ENCODE measurements at places on chromosomes 2 and 18.

GRCh38 chr2:176099159-176099727 is 352 bp upstream of the HOXD12 start:
- no peak for DNase-seq

GRCh38 chr18:74163019-74163660 is 14.8 kb downstream of the TIMM21 start:
- no peak for DNase-seq

DNA sequence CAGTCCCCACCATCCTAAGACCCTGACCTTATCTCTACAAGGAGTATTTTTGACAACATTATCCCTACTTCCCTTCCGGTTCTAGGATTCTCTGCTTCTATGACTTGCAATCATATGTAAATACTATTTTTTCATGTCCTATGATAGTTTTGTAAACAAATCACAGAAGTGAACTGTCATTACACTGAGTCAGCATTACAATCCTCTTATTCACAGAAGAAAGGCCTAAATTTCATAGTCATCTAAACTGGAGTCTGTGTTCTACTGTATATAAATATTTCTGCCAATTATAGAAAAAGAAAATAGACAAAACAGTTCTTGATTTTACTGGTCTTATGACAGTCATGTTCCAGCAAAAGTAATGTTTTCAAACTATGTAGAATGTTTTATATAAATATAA is 265.1 kb downstream of the NCKAP5 start:
- DNase-seq: no peak

GRCh38 chr2:7510353-7510752 is 593.1 kb downstream of the RNF144A start:
- no peak for DNase-seq

- DNase-seq: no peak
Measured at GRCh38 chr2:40339026-40339425, 112.9 kb downstream of the SLC8A1 start.

GRCh38 chr18:73023975-73024374 is 156.2 kb upstream of the NETO1 start:
- DNase-seq: no peak

DNA sequence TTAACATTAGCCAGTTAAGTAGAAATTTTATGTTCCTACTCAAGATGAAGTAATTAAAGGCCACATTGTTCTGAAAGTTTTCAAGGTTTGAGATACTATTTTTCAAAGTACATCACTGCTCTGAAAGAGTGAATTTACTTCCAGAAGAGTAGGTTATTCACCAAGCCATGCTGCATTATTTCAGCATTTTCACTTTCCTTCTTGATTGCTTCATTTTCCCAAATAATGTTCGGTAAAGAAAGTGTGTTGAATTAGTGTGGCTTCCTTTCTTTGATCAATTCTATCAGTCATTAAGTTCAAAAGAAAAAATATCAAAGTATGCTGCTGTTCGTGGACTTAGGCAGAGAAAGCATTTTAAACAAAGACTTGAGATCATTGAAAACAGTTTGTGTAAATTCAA is 310.3 kb downstream of the XIRP2 start:
- no peak for DNase-seq

GRCh38 chr2:174623106-174623637 is 25.6 kb upstream of the WIPF1 start:
- DNase-seq: no peak

- DNase-seq: no peak
Measured at GRCh38 chr18:44135741-44136140, 544.9 kb upstream of the SETBP1 start.

GRCh38 chr2:70574618-70575017 is 21.0 kb upstream of the TGFA start:
- no peak for DNase-seq

- DNase-seq: no peak
Measured at GRCh38 chr2:127575941-127576432, 40.5 kb downstream of the MYO7B start.

GRCh38 chr18:68822926-68823325 is 25.0 kb downstream of the CCDC102B start:
- no peak for DNase-seq

DNA sequence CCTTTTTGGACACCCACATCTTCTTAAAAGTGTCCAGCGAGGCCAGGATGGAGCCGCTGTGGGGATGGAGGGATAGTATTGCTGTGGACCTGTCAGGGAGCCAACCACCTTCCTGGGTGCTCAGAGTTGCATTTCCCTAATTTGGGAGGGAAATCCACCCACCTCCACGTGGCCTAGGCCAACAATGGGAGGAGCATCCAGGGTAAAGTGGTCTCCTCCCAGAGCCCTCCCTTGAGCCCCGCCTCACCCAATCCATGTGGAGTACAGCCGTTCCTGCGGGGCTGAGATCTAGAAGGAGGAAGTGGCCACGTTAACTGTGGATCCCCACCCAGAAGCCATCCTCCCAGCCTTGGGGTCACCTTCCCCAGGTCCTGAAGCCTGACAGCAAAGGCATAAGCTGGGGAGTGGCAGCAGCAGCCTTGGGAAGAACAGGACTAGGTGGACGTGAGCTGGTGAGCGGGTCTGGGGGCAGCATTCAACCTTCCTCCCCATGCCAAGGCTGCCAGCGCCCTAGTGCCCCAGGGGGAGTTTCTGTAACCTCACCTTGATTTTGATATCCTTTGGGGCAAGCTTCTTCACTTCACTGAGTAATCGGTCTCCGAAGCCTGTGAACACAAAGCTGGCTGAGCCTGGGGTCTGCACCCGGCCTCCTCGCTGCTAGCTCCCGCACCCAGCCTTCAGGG is 6.8 kb downstream of the ACTR1B start:
- no peak for DNase-seq

GRCh38 chr2:1907291-1907690 is 163.0 kb upstream of the PXDN start:
- no peak for DNase-seq

DNA sequence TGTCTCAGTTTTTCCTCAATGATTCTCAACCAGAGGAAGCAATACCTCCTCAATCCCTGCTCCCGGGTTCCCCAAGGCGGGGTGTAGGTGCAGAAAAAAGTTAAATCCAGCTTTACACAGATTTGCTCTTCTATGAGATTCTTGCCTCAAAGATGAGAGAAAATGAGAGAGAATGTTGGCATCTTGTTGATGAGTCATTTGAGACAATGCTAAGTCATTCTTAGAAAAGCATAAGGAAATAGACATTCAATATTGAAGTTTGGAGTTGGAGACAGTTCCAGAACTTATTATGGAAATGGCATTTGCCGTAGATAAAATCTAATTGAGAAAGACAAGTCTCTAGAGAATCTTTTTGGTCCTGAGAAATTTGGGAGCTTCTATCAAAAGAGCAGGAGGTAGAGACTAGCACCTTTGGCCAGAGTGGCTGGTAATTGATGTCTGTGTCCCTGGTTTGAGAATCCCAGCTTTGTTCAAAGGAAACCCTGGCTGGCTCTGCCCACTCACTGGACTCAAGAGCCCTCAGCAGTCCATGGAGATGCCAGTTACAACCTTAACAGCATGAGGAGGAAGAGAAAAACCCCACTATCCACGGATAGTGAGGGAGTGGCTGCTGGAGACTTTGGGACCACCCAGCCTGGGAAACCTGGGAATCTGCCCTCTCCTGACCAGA is 181.2 kb downstream of the FAM124B start:
- DNase-seq: no peak

- no peak for DNase-seq
Measured at GRCh38 chr2:153388246-153388645, 90.3 kb downstream of the RPRM start.

DNA sequence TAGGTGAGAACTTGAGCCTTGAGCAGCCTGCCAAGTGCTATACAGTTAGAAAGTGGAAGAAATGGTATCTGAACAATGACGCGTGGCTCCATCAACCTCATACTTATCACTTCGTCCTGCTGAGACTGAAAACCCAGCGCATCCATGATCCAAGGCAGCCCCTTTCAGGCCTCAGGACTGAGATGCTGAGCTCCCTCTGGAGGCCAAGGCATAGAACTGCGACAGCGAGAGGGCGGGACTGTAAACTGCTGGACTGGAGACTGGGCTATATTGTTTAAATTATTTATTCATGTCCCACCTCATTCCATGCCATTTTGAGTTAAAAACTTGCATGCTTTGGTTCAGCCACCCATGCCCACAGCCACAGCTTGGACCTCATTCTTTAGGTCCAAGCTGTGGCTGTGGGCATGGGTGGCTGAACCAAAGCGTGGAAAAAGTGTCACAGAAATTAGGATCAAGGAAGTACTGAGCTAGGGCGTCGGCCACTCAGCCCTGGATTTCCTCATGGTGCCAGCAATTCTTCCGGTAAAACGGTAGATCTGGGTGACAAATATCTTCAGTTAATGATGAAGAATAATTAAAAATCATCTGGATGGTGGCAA is 195.5 kb downstream of the L3MBTL4 start:
- no peak for DNase-seq

DNA sequence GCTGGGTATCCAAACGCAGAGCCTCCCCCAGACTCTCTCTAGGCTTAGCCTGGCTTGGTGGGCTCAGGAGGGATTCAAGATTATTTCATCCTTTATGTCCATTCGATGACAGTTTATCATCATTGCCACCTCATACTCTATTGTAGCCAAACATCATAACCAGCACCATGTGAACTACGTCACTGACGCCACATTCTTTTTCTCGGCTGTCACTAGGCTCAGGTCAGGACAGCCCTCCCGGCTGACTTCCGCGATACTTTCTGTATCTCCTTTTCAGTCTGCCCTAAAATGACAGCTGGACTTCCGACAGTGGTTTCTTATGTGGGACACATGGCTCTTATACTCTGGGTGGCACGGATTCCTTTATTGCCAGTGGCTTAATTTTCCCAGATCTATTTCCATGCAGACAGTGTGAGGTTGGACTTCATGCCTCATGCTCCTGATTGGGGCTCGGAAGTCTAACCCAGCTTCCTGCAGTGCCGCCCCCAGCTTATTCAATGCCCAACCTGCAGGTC is 39.8 kb upstream of the SMIM21 start:
- no peak for DNase-seq

- DNase-seq: no peak
Measured at GRCh38 chr18:37607281-37607680, 41.7 kb upstream of the CELF4 start.

GRCh38 chr18:3594760-3595368 is 144.9 kb downstream of the TGIF1 start:
- no peak for DNase-seq

DNA sequence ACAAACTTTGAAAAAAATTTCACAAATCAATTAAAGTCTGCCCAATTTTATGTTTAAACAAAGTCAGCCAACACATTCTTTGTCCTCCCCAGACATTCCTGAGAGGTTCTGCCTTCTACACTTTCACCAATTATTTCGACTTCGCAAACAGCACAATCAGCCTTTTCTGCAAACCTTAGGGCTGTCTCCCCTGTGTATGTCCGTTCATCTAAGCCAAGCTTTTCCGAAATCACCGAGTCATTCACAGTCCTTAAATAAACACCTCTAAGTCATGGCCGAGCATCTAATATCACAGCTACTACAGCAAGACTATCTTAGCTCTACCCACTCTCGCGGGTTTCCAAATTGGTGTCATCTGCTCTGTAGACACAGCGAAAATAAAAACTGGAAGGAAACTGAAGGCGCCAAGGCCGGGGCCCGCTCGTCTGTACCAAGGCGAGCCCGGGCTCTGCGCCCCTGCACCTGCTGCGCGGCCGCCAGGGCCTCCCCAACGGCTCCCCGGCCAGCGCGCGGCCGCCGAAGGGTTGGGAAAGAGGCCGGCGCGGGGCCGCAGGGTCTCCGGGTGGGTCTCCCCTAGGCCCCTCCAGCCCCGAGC is 730 bp downstream of the ODC1 start:
- DNase-seq: no peak

GRCh38 chr2:238155051-238155760 is 3.6 kb upstream of the ERFE start:
- DNase-seq: no peak

- no peak for DNase-seq
Measured at GRCh38 chr2:104867813-104868504, 14.0 kb downstream of the POU3F3 start.

- no peak for DNase-seq
Measured at GRCh38 chr2:177229442-177230242, 17.0 kb downstream of the HNRNPA3 start.

- DNase-seq: no peak
Measured at GRCh38 chr2:136844546-136844945, 79.2 kb downstream of the THSD7B start.

DNA sequence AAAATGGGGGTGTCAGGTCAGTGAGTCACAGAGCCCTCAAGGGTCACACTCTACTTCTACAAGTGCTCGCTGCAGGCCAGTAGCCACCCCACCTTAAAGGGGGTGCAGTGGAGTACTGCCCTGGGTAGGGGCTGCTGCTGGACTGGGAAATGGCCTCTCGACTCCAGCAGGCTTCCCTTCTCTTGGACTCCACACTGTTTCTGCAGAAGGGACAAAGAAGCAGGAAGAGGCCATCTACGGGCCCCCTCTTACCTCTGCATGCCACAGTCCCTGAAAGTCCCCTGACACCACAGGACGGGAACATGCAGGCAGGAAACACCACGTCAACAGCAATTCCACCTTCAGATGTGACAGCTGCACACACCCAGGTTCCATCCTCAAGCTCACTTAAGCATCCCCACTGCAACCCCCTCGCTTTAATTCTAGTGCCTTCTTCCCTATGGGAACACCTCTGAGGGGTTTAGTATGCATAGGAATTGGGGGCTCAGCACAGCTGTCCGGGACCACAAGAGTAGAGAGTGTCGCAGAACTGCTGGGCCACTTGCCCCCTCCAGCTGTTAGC is 22.3 kb downstream of the SNED1 start:
- DNase-seq: no peak

- DNase-seq: no peak
Measured at GRCh38 chr2:54772110-54772509, 48.6 kb downstream of the EML6 start.

DNA sequence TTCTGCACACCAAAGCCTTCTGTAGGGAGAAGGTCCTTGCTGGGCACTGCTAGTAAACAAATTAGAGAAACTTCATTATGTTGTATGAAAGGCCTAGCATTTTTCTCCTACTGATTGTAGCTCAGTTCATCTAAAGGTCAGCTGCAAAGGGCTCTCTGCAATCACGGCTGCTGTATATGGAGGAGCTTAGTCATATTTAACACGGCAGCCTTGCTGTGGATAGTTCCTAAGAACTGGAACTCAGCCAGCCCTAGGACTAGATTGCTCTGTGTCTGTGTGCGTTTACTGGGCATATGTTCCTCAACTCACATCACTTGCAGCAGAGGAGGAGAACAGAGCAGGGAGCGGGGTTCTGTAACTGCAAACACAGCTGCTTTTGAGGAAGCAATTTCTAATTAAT is 1103.9 kb upstream of the KLHL29 start:
- no peak for DNase-seq

GRCh38 chr2:24272161-24272802 is 88.1 kb downstream of the ITSN2 start:
- DNase-seq: no peak

- peak; percentile 3 for DNase-seq
Measured at GRCh38 chr18:25351777-25352628, at the start of gene ZNF521. Gene ZNF521 (minus strand): TSS chr18:25352166. CDS start chr18:25350946, 1,220 bp downstream.

GRCh38 chr18:10101729-10102128 is 187.9 kb downstream of the VAPA start:
- no peak for DNase-seq
